ENCODE measurements at places on chromosomes 2 and 18.

DNA sequence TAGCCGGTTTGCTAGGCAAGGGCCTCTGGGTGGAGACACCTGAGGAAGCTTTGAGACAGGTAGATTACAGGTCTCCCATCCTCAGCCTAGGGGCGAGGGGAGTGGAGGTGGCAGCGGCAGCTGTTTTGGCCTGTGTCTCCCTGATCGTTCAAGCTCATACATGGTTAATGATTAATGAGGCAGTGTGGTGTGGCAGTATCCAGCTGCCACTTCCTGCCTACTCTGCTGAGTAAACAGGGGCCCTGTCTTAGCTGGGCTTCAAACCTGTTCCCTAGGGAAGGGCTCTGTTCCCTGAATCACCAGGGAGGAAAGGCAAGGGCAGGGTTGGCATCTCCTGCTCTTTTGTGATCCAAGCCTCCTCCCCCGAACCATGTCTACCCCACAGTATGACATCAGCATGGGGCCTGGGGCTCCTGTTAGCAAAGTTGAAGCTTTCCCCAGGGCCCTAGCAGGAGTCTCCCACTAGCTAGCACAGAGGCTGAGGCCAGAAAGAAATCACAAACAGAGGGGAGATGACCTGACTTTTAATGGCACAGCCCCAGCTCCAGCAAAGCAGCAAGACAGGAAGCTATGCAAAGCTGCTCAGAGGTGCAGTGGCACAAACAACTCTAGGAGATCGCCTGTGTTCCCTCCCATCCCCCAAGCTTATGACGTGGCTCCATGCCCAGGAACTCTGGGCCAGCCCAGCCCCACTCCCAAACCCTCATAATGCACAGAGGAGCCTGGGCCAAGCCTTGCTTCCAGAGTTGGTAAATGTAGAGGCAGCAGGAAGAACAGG lies 3.7 kb upstream of the TUBA4B start:
- DNase-seq = peak; percentile 14

DNA sequence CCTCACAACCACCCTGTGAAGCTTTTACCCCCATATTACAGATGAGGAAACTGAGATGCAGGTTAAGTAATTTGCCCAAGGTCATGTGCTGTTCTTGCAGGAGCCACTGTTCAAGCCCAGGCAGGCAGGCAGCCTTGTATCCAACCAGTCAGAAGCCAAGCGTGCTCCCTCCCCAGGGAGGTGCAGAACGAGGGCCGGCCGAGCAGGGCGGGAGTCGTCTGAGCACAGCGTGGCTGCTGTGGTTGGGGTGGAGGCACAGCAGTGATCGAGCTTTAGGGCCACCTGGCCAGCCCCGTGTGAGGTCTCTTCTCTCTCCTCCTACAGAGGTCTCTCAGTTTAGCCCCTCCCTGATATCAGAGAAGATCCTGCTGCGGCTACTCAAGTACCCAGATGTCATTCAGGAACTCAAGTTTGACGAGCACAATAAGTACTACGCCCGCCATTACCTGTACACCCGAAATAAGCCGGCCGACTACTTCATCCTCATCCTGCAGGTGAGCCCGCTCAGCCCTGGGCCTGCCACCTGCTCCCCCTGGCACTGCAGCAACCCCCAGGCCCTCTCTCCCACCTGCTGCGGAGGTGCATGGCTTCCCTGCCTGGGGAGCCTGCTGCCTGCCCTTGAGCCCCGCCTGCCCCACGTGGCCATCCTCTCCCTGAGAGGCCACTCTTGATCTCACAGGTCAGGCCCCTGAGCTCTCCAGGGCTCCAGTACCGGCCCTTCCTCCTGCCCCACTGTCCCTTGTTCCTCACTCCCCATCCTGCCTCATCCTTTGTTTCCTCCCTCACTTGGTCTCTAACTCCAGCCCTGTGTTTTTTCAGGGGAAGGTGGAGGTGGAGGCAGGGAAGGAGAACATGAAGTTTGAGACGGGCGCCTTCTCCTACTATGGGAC lies 17.1 kb upstream of the CNNM3 start:
- no peak for DNase-seq

- DNase-seq = no peak
These were observed 86.6 kb downstream of the ITGB1BP1 start for GRCh38 chr2:9336576-9337314.

DNA sequence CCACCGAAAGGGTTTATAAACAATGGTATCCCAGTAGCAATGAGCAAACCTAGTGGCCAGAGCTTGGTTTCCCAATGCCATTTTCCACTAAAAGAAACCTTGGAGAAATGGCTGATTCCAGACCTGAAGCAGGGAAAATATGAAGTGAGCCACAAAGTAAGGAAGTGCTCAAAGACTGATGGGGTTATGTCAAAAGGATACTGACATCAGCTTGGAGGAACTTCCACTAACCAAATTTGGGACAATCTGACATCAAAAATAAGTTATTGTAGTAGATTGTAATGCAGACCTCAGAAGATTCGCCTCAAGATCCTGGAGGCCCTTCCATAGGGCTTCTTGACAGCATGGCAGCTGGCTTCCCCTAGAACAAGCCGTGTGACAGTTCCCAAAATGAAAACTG lies 79.4 kb upstream of the SP3 start:
- no peak for DNase-seq

GRCh38 chr2:157160111-157160510 lies 97.4 kb upstream of the GALNT5 start:
- no peak for DNase-seq

DNA sequence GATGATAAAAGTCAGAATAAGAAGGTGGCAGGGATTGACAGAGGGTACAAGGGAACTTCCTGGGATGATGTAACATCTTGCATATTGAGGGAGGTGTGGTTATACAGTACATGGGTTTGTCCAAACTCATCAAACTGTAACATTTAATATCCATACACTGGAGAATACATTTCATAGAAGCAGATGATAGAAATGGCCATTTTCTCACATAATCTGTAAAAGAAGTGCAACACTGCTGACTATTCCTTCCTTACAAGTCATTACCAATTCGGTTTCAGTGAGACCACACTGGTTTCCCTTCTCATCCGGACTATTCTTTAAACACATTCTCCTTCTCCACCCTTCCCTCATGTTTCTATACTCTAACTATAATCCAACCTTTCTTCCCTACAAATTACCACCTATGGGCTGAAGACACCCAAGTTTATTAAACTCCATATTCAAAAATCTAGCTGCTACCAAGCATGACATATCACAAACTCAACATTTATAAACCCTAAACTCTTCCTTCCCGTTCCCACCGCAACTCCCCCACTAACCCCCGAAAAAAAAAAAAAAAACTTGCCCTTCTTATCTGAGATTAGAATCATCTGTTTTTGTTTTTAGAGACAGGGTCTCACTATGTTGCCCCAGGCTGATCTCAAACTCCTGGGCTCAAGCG lies 1.6 kb downstream of the COX7A2L start:
- no peak for DNase-seq

DNA sequence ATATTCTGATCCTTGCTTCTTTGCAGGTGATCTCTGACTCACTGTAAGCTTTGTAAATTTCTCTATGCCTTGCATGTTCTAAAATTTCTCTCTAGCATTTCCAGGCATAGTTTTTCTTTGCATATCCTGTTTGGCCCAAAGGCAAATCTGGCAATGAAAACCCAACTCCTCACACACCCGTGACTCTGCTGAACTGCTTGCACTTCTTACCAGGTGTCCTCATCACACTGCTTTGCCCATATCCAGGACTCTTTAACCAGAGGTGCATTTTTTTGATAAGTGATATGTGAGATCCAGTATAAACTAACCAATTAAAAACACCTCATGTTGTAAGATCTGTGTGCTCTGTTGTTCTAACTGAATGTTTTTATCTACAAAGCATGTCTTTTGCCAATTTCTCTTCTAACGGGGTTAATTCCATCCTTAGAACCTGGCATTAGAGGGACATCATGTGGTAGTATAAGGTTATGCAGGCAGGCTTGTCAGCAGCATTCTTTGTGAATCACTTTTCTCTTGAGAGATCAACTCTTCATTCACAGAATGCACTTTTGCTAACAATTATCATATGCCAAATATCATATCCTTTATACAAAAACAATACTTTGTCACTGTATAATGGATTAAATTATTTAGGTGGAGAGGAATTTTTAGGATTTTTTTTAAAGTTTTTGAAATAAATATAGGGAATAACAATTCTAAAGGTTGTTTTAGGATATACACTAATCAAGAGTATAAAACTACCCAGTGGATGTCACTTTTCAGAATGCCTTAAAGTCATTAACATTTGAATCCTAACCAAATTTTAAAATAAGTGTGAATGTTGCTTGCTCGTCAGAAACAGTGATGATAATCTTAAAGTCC lies 20.8 kb upstream of the TMX3 start:
- no peak for DNase-seq

DNA sequence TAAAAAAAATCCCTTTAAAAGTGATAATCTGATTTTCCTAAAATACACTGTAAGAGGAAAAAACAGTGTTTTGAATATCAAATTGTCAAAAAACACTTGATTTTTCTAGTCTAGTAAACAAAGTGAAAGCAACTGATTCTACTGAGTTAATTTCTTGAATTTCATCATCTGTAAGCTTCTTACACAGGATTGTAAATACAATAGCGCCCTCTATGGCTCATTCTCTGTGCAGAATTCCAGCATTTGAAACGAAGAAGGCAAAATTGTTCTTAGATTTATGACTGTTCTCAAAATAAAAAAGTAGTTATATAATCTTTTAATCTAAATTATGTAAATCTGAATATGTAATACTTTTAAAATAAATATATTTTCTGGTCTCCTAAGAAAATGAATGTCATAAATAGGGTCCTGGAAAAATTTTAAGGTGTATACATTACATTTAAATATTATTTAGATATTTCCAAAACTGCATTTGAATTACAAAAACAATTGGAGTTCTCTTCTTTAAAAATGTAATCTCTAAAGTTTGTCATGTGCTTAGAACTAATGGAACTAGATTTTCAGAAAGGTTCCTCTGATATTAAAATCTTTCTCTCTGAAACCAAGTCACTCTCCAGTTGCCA lies 176.9 kb upstream of the MC4R start:
- DNase-seq = no peak

- no peak for DNase-seq
These were observed 22.6 kb upstream of the ITGA6 start for GRCh38 chr2:172404824-172405223.

- no peak for DNase-seq
These were observed 241.7 kb downstream of the ATAD2B start for GRCh38 chr2:23685181-23685580.

DNA sequence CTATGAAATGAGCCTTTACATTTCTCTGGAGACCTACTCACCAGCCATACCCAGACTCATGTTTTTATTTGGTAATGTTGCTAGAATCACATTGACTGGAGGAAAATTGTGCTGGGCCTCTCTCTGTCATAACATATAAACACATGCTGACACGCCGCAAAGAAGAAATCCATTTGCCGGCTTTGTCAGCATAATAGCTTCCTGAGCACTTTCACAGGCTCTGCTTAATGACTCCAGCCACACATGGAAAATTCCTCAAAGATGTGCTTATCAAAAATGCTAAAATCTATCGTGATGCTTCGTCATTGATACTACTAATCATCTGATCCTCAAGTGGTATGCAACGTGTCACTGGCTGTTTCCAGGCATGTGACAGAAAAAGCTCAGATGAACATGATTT lies 63.1 kb downstream of the RND3 start:
- no peak for DNase-seq

- DNase-seq = no peak
These were observed 74.2 kb upstream of the GALNT3 start for GRCh38 chr2:165868211-165868610.

DNA sequence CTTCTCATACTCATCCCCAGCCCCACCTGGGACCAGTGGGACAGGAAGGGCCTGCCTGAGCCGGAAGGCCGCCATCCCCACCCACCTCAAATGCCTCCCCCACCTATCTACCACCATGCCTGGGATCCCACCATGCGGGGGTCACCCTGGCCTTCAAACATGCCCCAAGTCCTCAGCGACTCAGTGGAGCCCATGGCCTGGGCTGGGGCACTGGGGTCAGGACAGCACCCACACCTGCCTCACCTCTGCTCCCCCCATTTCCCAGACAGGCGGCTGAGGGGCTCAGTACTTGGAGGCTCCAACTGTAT lies 7.6 kb downstream of the INHBB start:
- no peak for DNase-seq

- DNase-seq = no peak
These were observed 107.7 kb downstream of the CBLN2 start for GRCh38 chr18:72436401-72436800.

DNA sequence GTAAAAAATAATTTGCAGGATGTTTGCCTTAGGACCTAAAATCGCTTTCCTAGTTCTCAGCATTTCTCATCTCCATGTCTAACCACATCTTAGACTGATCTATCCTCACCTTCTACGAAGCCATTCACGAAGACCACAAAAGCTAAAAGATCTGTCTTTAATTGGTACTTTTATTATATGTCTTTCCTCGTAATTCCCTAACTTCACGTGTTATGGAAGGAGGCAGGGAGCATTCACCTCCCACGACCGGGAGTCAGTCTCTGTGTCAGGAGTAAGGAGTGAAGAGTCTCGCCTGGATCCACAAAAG lies 1.6 kb downstream of the DLGAP1 start:
- no peak for DNase-seq

Measured in stimulated activated CD4-positive, alpha-beta T cell treated with anti-CD3 and anti-CD28 coated beads, Interleukin-15, amount 100 ng/mL, for 1 hour (primary cell).